ENCODE measurements at places on chromosomes 13 and 19. TPM values are rescaled to one million over a fixed set of nuclear protein-coding genes. Genes with fewer than 3 reads are reported as not detected.

- DNase-seq = no peak
Observed at GRCh38 chr13:50942630-50943311, 33.2 kb downstream of the RNASEH2B start.

- DNase-seq = no peak
Observed at GRCh38 chr13:92657565-92657964, 569.0 kb upstream of the GPC6 start.

The MIA gene
- 11.4 TPM for total RNA-seq

DNA sequence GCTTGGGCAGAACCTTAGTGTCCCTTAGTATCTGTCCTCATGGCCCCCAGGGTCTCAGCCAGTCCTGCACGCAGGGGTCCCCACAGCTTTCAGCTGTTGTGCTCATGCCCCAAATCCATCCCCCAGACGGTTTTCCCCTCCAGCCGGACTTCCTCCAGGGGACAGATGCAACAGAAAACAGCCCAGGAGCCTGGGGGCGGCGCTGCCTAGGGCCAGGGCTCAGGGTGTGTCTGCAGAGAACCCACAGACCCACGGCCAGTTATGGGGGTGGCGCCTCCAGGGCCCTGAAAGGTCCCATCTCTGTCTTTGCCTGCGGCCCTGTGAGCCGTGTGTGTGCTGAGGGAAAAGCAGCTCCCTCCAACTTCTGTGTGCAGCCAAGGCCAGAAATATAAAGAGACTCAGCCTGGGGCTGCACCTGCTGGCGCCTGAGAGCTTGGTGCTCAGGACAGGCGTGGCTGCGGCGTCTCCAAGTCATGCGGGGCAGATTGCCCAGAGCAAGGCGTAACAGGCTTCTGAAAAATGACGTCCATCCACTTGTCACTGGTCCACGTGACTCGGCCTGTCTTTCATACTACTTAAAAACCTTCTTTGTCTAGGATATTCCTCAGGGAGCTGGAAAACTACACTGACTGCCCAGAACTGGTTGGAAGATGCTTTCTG lies 22.1 kb upstream of the F7 start:
- no peak for DNase-seq

The COQ8B gene
- total RNA-seq = 54.7 TPM

The GADD45B gene
- 88.2 TPM for total RNA-seq

DNA sequence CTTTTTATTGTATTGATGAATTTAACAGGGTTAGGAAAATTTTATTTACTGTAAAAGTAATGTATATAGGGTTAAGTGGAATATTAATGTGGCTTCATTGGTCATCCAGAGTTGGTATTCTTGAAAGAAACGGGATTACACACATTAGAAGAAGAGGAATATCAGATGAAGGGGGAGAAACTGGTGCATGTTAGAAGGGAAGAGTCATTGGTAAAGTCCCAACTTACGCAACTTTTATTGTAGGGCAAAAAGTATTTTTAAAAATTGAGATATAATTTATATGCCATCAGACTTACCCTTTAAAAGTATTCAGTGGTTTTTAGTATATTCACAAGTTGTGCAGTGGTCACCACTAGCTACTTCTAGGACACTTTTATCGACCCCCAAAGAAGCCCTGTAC lies 47.3 kb downstream of the DNAJC3 start:
- DNase-seq = no peak

DNA sequence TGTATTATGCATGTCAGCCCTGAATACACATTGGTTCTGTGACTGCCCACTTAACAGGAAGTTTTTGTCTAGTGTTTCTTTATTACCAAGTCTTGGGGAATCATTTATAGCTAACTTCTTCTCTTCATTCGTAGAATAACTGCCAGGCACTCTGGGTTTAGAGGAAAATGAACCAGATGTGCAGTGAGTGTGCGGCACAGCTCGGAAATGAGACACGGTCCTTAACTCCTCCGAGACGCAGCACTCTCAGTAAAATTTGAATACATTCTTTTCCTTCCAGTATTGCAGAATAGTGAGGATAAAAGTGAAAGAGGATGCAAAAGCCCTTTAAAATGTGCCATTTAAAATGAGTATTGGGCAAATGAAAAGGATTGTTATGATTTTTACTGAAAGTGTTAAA lies 29.2 kb downstream of the ATP8A2 start:
- DNase-seq = no peak

DNA sequence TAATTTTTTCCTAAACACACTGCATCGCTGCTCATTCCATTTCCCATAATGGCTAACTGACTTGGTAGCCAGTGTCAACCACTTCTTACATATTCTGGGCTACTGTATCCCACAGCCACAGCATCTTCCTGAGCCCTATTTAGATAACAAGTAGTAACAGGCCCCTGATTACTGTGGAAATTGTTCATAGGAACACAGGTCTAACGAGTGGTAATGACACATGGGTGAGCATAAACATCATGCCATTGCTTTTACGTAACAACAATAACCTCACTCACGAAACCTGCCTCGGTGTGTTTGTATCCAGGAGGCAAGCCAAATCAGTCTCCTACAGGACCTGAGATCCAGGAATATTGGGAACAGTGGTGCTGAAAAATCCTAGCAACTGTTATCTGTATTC lies 438.6 kb downstream of the KLF5 start:
- DNase-seq = no peak

The ZNF121 gene
- 53.0 TPM for total RNA-seq

DNA sequence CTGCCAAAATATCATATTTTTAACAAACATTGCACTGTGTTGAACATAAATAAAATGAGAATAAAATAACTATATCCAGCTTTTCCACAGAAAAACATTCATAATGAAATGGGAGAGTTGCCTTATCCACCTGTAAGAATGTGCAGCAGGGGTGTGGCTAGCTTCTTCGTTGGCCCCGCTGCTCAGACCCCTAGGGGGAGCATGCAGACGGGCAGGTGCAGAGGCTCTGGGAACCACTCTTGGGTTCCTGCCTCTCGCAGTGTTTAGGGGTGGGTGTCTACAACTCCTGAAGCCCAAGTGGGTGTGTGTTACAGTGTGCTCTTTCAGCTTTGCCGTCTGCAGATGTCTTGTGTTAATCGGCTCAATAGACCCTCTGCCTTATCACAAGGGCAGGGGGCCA lies 121.7 kb downstream of the SLITRK5 start:
- DNase-seq = no peak

The GNA15 gene
- total RNA-seq = 2.8 TPM

DNA sequence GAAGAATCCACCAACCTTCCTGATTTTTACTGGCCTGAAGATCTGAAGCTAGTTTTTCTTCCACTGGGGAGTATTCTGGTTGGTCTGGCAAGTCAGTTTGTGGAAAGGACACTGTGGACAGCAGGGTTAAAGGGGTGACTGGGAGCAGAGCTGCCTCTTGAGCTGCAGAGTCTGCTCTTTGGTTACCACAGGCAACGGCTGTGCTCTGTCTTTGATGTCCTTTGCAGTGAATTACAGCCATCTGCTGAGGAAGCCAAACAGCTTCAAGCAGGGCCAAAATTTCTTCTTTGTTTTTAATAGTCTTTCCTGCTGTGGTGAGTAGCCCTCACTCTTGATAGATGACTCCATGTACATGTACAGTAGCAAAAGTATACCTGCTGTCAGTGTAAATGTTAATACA lies 75.7 kb downstream of the ZNF100 start:
- no peak for DNase-seq
